ENCODE measurements at places on chromosomes 12 and 14.
A peak's percentile ranks its signal among the peaks of the same experiment; 100 is the strongest.

DNA sequence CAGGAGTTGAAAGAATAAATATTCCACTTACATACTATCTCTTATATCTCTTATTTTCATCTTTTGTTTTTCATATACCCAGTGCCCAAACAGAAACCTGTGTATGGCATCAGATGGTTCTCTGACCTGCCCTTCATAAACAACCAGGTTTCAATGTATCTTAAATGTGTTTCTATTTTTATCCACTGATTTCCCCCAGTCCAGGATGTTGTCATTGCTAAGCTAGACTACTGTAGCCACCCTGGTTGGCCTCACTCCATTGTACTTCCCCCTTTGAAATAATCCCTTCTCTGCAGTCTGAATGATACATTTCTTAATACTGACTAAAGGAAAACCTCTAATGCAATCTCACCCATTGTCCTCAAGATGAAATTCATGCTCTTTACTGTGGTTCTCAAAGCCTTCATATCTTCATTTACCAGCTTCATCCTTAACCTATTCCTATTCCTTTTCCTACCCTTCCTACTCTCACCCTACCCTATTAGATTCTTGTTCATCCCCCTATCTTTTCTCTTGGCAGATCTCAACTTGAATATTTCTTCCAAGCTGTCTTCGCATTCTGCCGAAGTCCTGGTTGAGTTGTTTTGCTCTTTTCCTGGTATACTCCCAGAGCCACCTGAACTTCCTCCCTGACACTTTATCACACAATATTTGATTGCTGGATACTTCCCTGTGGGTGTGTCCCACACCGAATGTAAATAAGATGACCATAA lies 312.4 kb downstream of the FOXG1 start:
- DNase-seq, result no peak

- DNase-seq, result no peak
These were observed 360.9 kb downstream of the ADGRD1 start for GRCh38 chr12:131314524-131315090.

GRCh38 chr14:100076133-100076532 lies 10.9 kb downstream of the EVL start:
- peak; percentile 76 for DNase-seq

- no peak for DNase-seq
These were observed 442.4 kb upstream of the MGAT4C start for GRCh38 chr12:86698641-86698980.

DNA sequence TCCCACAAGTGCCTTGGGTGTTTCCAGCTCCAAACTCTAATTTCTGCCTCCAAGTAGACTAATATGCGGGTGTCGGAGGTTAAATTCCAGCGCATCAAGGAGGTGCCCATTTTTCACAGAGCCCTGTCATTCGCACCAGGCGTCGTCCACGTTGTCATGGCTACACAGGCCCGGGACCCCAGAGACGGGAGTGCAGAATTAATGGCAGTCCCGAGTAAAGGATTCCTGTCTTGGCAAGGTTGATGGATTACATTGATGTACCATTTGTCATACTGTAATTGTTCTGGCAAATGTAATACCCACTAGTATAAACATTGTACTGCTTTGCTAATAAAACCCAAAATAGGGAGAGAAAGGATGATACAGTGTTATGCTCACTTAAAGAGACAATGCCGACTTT lies 222.9 kb upstream of the MYL2 start:
- DNase-seq, result no peak

GRCh38 chr12:107568718-107569117 lies 116.9 kb upstream of the PWP1 start:
- DNase-seq, result no peak

DNA sequence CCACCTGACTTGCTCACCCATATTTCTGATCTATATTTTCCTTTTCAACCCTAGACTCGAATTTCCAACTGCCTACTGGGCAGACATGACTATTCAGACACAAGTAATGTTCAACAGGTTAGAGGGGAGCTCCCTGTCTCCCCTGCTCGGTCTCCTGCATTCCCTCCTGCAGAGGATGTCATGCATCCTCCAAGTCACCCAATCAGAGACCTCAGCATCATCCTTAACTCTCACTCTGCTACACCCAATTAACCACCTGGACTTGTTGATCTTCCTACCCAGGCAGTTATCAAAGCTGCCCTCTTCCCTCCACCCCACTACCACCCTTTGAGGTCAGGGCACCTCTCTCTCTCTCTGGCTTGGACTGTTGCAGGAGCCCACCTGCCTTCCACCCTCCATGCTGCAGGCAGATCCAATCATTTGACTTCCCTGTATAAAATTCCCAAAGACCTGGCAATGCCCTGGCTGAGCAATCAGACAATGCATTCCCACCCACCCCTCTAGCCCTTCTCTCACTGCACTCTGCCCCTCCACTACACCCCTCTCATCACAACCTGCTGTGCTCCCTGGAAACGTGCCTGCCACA lies 10.9 kb downstream of the FAIM2 start:
- DNase-seq, result peak; percentile 46

DNA sequence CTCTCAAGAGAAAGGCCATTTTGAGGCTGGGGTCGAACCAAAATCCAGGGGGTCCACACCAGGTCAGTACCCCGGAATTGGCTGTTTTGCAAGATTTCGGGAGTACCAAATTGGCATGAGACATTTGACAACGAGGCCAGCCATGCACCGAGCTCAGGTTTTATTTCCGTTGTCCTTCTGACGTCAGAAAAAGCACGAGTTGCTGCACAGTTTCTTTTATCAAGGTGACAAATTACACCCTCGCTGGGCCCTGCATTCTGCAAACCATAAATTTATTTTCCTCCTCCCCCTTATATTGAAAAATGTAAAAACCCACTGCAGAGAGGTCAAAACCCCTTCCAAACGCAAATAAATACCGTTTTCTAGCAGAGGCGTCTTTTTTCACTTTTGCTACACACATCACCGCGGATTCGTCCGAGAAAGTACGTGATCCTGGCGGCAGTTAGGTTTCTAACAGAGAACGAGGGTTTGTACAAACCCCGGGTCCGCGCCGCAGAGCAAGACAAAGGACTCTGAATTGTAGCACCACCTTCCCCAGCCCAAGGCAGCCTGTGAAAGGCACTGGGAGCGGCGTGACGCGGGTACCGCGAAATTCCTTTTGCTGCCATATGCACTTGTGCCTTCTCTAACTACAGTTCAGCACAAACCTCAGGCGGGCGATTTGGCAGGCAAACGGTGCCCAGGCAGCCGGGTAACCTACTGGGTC lies 1.8 kb downstream of the SLC38A1 start:
- peak; percentile 60 for DNase-seq

GRCh38 chr12:109460538-109460937 lies 16.6 kb downstream of the KCTD10 start:
- DNase-seq, result no peak

GRCh38 chr12:107515446-107515958 lies 170.1 kb upstream of the PWP1 start:
- DNase-seq, result no peak

GRCh38 chr14:100451264-100451663 lies 128.1 kb downstream of the SLC25A47 start:
- DNase-seq, result no peak

DNA sequence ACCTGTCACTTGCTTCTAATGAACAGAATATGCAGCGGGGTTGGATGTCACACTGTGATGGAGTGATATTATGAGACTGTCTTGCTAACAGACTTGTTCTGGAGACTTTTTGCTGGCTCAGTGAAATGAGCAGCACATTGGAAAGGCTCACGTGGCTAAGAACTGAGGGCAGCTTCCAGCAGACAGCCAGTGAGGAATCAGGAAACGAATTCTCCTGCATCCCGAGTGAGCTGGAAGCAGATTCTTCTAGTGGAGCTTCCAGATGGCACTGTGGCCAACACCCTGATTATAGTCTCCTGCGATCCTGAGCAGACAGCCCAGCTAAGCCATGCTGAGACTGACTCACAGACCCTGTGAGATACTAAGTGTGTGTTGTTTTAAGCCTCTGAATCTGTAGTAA lies 16.1 kb upstream of the TSPAN9 start:
- DNase-seq, result no peak
